ENCODE measurements at places on chromosomes 1 and 21.

DNA sequence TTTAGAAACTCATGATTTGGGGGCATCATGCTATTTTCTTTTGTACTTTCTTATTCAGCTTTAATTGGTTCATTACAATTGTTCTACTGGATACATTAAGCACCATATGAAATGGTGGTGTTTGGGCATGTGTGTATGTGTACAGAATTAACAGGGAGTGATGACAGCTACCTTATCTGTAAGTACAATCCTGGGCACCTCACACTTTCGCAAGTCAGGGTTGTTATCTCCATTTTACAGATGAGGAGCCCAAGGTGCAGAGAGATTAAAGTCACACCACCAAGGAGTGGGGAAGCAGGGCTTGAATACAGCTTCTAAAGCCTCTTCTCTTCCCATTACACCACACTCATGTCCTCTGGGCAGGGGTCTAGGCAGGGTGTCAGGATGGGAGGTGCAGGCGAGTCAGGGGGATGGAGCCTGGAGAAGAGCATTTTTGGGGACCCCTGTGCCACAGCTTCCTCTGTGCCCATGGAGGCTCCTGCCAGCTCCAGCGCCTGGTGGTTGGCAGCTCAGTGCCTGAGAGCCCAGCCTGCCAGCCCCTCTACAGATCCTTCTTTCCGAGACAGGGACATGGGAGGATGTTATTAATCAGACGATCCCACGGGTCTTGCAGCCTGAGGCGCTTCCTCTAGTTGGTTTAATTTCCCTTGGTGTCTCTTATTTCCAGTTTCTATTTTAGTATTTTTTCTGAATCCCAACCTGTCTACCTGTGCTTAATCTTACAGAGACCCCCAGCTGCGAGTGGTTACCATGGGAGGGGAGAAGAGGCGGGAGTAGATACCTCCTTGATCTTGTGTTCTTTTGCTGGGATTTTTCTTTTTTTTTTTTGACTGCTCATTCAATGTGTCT is 126.2 kb upstream of the CD34 start:
- no peak for DNase-seq

DNA sequence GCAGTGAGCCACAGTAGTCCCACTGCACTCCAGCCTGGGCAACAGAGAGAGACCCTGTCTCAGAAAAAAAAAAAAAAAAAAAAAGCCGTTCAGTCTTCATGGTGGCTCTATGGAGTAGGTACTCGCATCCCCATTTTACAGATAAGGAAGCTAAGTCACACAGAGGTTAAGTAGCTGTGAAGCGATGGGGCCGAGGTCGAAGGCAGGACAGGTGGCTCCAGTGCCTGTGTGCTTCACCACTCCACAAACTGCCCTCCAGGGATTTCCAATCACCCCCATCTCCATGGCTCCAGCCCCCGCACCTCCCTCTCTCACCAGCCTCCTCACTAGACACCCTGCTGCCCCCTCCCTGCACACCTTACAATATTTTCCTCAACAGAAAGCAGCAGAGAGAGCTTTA is 61.9 kb downstream of the SYF2 start:
- DNase-seq, result no peak

DNA sequence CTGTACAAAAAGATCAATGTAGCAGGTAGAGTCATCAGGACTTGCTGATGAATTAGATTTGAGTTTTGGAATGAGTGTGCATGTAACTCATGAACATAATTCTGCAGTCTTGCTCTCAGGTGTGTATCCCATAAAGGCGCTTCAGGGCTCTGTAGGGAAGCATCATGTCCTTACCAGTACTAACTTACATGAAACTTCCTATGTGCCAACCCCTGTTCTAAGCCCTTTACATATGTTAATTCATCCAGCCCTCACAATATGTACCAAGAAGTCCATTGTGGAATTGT is 2.1 kb upstream of the FCRLB start:
- DNase-seq, result no peak

DNA sequence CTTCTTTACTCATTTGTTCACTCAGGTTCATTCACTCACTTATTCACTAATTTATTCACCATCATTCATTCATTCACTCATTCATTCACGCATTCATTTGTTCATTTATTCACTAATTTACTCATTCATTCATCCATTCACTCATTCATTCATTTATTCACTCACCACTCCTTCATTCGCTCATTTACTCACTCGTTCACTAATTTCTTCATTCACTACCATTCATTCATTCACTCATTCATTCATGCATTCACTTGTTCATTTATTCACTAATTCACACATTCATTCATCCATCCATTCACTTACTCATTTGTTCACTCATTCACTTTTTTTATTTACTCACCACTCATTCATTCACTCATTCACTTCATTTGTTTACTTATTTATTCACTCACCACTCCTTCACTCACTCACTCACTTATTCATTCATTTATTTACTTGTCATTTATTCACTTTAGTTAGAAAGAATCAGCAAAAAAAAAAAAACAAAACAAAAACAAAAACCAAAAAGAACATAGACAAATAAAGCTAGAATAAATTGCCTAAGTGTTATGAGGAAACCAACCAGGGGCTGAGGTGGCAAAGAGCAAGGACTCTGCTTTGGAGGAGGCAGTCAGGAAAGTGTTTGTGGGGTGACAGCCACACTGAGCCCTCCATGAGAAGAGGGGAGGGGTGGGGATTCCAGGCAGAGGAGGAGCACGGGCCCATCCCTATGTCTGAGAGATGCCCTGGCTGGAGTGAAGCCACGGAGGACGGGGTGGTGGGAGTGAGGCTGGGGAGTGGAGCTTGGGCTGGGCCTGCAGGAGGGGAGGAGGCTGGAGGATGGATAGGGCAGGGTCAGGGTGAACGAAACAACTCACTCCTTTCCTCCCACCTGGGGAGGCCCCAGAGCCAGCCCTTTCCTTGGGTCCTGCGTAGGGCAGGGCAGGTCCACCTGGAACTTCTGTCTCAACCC is 129.2 kb upstream of the WNT4 start:
- DNase-seq, result no peak

DNA sequence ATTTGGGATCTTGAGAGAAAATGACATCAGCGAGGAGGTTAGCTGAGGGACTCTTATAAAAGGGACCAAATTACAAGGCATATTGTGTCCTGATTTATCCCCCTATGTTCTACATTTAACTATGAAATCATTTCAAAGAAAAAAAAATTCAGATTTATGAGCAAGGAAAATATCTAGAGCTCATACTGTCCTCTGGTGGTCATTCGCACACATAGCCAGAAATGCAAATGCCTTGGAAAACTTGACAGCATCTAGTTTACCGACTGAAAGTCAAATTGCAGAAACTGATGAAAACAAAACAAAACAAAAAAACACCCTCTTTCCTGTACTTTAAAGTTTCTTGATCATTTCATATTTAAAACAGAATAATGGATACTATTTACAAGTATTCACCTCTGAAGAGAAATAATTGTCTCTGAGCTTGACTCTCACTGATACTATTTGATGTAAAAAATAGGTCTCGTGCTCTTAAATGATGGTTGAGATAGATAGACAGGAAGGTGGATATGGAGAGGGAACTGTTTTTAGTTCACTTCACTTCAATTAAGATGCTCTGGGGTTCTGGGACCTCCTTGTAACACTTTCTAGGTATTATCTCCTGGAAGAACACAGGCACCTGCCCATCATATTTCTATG is 253.8 kb downstream of the PCP4 start:
- DNase-seq, result no peak

DNA sequence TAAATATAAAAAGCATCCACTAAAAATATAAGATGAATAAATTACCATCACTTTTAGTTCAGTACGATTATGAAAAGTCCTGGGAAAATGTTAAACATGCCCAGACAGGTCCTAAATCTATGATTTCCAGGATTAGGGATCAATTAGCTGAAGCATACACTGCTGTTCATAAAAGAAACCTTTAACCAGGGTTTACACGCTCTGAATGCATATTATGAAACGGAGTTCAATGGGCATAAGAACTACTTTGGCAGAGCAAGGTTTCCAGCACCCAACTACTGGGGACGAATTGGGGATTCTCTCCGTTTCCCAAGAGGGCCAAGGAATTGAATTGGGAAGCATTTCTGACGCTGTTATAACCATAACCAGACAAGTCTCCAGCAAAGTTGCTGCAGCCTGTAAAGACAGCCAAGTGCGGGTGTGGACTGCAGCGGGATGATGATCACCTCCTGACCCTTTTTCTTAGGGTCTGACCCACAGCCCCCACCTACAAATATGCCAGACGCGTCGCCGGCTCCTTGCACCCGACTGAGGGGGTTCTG is 1.6 kb downstream of the SLC30A1 start:
- no peak for DNase-seq

- DNase-seq, result no peak
These were observed 1.5 kb downstream of the CNST start for GRCh38 chr1:246567646-246568235.

GRCh38 chr1:147167365-147167764 is 4.9 kb downstream of the PRKAB2 start:
- no peak for DNase-seq

DNA sequence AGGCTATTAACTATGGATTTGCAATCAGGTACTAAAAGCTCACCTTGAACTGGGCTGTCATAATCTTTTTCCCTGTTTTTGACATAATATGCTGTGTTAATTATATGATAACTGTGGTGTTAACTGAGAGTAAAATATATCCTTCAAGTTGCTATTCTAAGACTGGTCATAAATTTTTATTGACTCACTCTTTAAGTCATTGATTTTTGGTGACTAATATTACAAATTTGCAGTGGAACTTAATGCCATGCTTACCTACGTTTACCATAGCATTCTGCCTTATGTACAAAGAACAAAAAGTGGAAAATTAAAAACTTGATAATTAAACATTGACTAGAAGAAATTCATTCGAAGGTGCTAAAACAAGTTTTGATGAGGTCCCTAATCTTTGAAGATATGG is 872.4 kb downstream of the BRINP3 start:
- no peak for DNase-seq

DNA sequence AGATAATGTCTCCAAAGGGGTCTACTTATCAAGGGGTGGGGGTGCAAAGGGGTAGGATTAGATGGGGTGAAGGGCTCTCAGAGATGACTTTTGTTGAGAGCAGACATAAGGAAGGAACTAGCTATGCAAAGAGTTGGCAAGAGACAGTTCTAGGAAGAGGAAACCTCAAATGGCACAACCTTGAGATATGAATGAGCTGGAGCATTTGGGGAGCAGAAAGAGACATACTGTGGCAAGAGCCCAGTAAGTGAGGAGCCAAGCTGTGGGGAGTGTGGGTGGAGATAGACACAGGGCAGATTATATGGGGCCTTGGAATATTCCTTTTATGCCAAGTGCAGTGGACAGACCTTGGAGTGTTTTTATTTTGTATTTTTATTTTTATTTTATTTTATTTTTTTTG is 84.8 kb upstream of the BTG3 start:
- DNase-seq, result no peak

DNA sequence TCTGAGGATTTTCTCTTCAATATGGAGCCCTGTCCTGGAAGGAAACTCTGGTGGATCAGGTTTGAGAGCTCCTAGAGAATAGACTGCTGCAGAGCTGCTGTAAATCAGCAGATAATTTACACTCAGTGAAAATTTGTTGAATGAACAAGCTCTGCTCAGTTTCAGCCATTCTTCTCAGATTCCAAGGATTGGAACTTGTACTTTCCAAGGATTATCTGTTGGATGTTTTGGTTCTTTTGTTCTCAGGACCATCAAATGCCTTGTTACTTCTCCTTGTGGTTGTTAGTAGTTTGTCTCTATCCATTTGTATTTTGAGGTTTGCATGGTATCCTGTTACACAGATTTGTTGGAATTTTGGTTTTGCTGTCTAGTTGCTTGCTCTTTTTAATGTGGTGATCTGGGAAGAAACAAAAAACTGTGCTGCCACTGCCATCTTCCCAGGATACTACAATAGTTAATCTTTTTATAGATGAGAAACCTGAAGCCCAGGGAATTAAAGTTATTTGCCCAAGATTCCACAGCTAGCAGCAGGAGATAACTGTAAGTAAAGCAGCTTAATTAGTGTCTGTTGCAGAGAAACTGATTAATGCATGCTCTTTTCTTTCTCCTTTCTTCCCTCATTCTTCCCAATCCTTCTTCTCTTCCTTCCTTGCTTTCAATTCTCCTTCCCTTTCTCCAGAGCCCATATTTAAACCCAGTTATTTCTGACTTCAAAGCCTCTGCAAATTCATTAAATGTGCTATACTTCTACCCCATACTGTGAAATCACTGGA is 21.7 kb upstream of the KIFAP3 start:
- DNase-seq, result no peak

GRCh38 chr1:110727246-110727645 is 52.5 kb upstream of the KCNA3 start:
- DNase-seq, result no peak

DNA sequence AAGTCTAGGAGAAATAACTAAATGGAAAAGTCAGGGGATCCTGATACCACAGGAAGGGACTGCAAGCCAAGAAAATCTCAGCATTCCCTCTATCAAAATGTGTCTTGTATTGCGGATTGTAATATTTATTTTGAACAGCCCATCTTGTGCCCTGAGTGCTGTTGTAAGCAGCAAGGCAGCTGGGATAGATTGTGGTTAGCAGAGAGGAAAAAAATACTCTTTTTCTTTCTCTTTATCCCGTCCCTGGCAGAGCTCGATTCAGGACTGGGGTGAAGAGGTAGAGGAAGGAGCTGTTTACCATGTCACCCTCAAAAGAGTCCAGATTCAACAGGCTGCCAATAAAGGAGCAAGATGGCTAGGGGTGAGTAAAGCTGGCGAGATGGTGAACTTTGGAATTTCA is 1.2 kb downstream of the RGL1 start:
- no peak for DNase-seq

DNA sequence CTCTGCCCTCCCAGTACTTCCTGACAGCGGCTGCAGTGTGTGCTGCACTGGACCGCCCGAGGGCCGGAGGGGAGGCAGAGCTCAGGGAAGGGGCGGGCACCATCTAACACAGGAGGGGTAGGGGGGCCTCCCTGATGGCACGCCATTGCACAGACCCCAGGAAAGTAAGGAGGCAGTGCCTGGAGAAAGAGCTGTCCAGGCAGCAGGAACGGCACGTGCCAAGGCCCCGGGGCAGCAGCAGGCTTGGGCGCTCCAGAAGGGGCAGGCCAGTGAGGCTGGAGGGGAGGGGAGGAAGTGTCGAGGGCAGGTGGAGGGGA is 110.7 kb downstream of the CRYAA start:
- DNase-seq, result no peak

- DNase-seq, result no peak
These were observed 34.2 kb downstream of the PCAT6 start for GRCh38 chr1:202844935-202845334.

- DNase-seq, result no peak
These were observed 14.2 kb downstream of the CLCC1 start for GRCh38 chr1:108949044-108949443.

DNA sequence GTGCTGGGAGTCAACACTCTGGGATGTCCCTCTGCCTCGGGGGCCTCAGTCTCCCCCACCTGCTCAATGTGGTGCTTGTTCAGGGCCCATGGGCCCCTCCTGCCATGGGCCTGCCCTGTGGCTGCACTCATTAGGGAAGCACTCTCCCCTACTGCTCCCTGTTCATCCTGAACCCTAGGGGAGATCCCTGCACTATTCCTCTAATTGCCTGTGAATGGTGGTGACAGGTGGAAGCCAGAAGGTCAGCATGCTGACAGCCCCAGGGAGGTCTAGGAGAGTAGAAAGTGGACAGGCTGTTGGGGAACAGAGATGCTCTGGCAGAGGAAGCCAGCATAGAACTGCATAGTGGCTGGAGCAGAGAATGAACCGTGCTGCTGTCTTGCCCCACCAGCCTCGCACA is 217.6 kb downstream of the TRABD2B start:
- no peak for DNase-seq

- DNase-seq, result no peak
These were observed 114.5 kb upstream of the COL24A1 start for GRCh38 chr1:86271046-86271445.
